ENCODE measurements at places on chromosomes 12 and 14.

- no peak for DNase-seq
Observed at GRCh38 chr12:52651726-52652261, at the start of gene KRT2. KRT2 (minus strand) TSS chr12:52652211; CDS start chr12:52652142, 69 bp downstream.

GRCh38 chr12:22256605-22257004 lies 77.9 kb downstream of the ST8SIA1 start:
- no peak for DNase-seq

DNA sequence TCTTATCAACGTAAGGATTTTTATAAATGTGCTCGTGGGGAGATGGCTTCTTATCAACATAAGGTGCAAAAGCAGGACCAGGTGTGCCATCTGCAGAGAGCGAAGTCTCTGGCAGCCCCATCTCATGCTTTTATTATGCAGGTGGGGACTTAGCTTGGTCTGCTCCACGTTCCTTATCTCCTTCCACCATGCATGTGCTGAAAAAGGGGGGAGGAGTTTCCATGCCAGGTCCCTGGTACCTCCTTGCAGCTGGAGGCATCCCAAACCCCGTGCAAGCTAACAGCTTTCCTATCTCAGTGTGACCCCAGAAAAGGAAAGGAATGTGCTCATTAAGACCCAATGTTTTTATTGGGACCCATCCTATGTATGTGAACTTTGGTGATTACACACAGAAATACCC lies 608.5 kb downstream of the TMEM121 start:
- DNase-seq: no peak

- no peak for DNase-seq
Observed at GRCh38 chr14:49918706-49919105, 25.8 kb downstream of the ARF6 start.

DNA sequence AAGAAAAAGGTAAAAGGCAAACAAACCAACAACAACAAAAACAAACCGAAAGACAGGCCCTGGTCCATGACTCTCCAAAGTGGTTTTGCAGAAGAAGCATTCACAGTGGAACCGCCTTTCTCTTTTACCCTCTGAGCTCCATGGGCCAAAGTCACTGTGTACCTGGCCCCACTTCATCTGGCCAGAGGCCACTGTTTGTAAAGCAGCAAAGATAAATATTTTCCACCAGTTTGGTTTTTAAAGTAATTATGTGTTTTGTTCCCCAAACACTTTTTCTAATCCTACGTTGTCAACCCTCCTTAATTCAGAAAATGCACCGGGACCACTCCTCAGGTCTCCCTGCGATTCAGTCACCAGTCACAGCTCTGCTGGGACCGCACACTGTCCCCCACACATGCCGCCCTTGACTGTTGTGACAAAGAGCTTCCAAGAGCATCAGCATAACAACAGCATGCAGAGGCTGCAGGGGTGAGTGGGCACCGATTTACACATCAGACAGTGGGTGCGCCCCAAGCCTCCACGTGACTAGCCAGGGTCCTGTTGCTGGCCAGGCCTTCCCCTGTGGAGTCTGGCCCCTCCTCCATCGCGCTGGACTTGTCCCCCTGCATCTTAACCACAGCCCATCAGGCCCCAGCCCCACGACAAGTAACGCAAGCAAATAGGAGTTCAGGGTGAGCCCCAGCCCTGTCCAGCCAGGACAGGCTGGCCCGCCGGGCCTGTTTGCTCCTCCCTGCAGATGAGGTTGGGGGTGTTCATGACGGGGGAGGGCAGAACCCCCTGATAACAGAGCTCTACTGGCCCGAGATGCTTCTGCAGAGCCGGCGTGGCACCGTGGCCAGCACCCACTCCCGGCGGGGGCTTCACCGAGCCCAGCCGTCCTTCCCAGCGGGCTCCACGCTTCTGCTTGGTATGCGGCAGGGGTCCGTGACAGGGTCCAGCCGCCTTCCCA lies 65.2 kb upstream of the DIO3 start:
- no peak for DNase-seq

- no peak for DNase-seq
Observed at GRCh38 chr12:27965966-27966365, 6.6 kb downstream of the PTHLH start.

GRCh38 chr14:52060080-52060479 lies 8.8 kb downstream of the NID2 start:
- no peak for DNase-seq

- DNase-seq: no peak
Observed at GRCh38 chr14:92386637-92387036, 63.7 kb downstream of the SLC24A4 start.

DNA sequence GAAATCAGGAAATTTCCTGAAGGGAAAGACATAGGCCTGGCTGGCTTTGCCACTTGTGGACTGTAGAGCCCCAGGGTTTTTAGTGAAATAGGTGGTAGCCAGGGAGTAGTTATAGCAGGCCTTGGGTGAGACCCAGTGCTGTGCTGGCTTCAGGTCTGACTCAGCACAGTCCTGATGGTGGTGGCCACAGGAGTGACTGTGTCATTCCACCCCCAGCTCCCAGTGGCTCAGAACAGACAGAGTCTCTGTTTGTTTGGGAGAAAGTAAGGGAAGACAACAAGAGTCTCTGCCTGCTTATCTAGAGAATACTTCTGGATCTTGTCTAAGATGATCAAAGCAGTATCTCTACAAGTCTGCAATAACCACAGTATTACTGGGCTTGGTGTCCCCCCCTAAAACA lies 27.5 kb upstream of the OR6J1 start:
- no peak for DNase-seq
